A549 (cell line): ENCODE measurements at places on chromosomes 2 and 18. TPM values are rescaled to one million over a fixed set of nuclear protein-coding genes. Genes with fewer than 3 reads are reported as not detected.

ZNF516 gene
- 3.2 to 4.9 TPM (median 4.3 TPM) in 3 replicates for polyA plus RNA-seq

SF3B1 gene
- 165 to 167 TPM (median 166 TPM) in 3 replicates for polyA plus RNA-seq

SLC19A3 gene
- polyA plus RNA-seq, result 2.2 to 2.8 TPM (median 2.7 TPM) in 3 replicates

EMILIN2 gene
- 6.1 to 7.8 TPM (median 6.7 TPM) in 3 replicates for polyA plus RNA-seq

DLGAP1 gene
- polyA plus RNA-seq, result 0.04 to 0.09 TPM (median 0.07 TPM) in 3 replicates

C1D gene
- polyA plus RNA-seq, result 57.5 to 69.8 TPM (median 62.5 TPM) in 3 replicates

UBE2E3 gene
- polyA plus RNA-seq, result 54.0 to 59.7 TPM (median 55.4 TPM) in 3 replicates

GBX2 gene
- polyA plus RNA-seq, result 1.7 to 1.9 TPM (median 1.7 TPM) in 3 replicates

MATN3 gene
- 11.2 to 17.2 TPM (median 14.2 TPM) in 3 replicates for polyA plus RNA-seq

LRRTM1 gene
- polyA plus RNA-seq, result not detected in 3 replicates

ZFAND2B gene
- polyA plus RNA-seq, result 18.8 to 21.2 TPM (median 19.0 TPM) in 3 replicates

CNGA3 gene
- not detected in 3 replicates for polyA plus RNA-seq

- peak; percentile 32 for DNase-seq
Measured at GRCh38 chr18:6219116-6219717, 195.5 kb downstream of the L3MBTL4 start.

DNA sequence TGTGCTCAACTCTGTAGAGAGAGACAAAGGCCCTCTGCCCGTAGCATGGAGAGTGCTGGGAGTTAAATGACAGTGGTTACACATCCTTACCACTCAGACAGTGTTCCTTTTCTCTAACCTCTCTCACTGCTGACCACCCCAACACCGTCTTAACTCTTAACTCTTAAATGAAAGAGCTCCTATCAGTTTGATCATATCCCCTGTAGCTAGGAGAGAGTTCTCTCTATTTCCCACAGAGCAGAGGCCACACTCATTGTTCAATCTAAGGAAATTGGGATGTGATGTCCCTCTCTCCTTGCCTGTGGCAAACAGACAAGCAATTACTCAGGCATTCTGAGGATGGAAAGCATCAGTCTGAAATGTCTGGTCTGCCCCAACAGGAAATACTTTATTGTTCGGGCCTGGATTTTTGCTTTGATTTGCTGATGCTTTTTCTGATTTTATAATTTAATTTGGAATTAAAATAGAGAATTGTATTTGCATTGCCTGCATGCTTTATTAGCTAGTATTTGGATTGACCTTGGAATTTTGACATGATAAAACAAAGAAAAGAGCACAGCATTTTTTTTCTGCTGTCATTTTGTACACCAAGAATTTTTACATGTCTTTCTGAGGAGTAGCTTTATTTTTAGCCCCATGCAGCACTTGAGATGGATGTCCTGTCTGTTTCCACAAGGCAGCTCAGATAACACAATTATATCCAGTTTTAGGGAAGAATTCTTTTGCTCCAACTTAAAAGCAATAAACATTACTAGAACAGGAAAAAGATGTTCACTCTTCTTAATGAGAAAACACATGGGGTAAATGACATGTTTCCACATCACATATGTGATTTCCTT, 27.7 kb upstream of the IER3IP1 start:
- no peak for DNase-seq

GRCh38 chr2:217023611-217024010, 163.7 kb upstream of the TNP1 start:
- no peak for DNase-seq

GRCh38 chr18:45788861-45789260, 36.6 kb upstream of the SIGLEC15 start:
- no peak for DNase-seq

GRCh38 chr2:236988690-236989624, 96.7 kb upstream of the COPS8 start:
- DNase-seq, result no peak

- DNase-seq, result no peak
Measured at GRCh38 chr2:123913143-123913735, 111.8 kb upstream of the CNTNAP5 start.

DNA sequence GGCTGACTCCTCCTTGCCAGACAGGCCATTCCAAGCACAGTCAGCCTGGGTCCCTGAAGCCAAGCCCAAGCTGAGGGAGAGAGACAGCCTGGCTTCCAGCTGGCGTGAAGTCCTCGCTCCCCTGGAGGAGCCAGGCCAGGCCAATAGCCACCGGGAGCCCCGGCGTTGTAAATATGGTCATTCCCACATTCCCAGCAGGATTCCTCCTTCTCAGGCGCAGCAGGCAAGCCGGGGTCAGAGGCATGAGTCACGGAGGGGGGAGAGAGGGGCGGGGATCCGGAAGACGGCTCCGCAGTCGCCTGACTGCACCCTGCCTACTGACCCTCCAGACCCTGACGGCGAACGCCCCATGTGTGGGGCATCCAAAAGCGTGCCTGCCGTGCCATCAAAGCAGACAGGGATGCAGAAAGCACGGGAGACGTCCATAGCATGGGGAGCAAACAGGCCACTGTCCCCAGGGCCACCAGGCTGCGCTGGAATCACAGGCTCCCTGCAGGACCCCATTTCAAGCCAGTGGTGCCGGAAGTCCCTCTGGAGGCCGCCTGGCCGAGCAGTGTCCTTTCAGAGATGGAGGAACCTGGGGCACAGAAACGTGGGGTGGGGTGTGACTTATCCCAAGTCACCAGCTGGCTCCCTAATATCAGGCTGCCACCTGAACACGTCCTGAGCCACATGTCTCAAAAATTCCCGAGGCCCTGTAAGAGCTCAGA, 48.2 kb downstream of the TWIST2 start:
- DNase-seq, result no peak

- DNase-seq, result no peak
Measured at GRCh38 chr2:181466661-181467576, 9.7 kb downstream of the ITGA4 start.

DNA sequence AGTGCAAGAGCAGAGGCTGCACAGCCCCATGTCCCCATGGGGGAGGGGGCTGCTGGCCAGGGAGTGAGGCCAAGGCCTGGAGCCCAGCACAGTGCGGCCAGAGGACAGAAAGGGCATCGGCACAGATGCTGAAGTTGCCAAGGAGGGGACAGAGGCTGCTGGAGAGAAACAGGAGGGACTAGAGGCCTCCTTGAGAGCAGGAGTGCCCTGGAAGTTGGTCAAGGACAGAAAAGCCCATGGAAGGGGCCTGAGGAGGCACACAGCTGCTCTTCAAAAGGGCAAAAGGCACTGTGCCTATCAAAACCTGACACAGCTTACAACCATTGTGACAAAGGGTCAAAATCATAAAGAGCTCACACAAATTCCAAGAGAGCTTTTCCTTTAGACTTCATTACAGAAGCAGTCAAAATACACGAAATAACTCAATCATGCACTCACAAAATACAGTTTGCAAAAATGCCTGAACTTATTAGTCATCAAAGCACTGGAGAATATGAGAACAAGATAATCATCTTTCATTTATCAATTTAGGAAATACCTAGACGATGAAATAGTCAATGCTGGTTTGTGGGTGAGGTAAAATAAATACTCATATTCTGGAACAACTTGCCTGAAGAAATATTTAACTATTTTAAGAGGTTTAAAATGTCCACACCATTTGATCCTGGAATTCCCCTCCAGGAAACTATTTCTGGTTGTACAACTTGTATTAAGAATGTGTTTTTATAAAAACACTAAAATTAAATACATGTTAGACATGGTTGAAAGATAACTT, 79.6 kb downstream of the USP40 start:
- DNase-seq, result peak; percentile 70

- DNase-seq, result peak; percentile 74
Measured at GRCh38 chr2:120348134-120348736, 2.3 kb downstream of the INHBB start.

DNA sequence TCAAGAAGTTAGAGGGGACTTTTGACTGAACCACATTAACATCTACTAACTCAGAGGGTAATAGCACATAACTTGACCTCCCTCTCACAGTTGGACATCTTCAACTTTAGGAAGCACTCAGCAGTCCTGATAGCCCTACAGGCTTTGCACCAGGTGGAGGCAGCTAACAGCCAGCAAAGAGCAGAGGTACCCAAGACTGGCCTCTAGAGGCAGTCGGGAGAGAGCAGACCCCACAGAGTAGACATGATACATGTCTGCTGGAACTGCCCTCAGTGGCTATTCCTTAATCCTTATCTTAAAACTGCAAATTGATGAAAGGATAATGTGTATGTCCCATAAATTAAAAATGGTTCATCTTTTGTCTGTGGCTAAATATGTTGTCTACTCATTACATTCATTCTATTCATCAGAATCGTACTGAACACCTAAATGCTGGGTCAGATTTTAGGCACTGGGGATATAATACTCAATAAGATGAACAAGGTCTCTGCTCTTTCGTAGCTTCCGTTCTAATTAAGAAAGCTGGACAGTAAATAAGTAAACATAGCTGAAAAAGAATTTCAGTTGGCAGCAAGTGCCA, 49.8 kb downstream of the CAB39 start:
- peak; percentile 46 for DNase-seq

- no peak for DNase-seq
Measured at GRCh38 chr18:46793565-46793964, 36.7 kb upstream of the ST8SIA5 start.

DNA sequence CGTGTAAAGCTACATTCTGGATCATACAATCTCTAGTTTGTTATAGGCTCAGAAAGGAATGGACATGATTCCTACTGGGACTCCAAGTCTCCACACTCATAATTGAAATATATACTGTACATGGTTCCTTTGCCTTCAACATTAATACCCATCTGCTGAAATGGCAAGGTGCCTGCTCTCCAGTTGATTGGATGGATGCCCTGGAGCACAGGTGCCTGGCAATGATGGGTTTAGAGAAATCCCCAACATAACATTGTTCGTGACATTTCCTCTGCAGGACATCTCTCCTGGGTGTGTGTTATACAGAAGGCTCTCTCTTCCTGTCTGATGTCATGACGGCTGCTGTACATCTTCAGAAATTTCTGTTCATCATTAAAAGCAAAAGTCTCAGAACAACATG, 449.7 kb upstream of the CWC22 start:
- DNase-seq, result no peak

- DNase-seq, result no peak
Measured at GRCh38 chr2:109151519-109151918, 22.5 kb downstream of the SH3RF3 start.

GRCh38 chr2:221189431-221190067, 382.6 kb downstream of the EPHA4 start:
- no peak for DNase-seq

GRCh38 chr18:5879479-5879882, 15.8 kb downstream of the TMEM200C start:
- DNase-seq, result peak; percentile 19

GRCh38 chr2:168033966-168034365, 213.4 kb downstream of the STK39 start:
- no peak for DNase-seq

- DNase-seq, result no peak
Measured at GRCh38 chr2:33074197-33074596, 127.4 kb downstream of the LTBP1 start.

- no peak for DNase-seq
Measured at GRCh38 chr2:187054501-187055319, 205.7 kb upstream of the ZSWIM2 start.

DNA sequence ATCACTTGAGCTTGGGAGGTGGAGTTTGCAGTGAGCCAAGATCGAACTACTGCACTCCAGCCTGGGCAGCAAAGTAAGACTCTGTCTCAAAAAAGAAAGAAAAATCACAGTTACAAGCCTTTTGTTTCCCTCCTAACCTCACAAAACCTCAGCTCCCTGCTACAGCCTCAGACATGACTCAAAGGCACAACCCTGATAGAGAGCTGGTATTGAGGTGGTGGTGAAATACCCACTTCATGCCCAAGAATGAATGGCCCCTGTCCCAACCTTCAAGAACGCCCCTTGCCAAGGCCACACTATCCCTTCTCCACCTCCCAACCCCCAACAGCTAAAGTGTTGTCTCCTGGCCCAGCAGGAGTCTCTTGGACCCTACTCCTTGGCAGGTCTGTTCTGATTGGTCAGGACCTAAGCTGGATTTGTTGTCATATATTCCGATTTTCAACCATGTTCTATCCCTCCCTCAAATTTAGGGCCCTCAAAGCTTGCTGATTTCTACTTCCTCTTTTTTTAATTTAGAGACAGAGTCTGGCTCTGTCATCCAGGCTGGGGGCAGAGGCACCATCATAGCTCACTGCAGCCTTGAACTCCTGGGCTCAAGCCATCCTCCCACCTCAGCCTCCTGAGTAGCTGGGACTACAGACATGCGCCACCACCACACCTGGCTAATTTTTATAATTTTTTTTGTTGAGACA, 61.9 kb upstream of the BZW1 start:
- no peak for DNase-seq

GRCh38 chr2:223314811-223315210, 262.8 kb downstream of the KCNE4 start:
- DNase-seq, result no peak

DNA sequence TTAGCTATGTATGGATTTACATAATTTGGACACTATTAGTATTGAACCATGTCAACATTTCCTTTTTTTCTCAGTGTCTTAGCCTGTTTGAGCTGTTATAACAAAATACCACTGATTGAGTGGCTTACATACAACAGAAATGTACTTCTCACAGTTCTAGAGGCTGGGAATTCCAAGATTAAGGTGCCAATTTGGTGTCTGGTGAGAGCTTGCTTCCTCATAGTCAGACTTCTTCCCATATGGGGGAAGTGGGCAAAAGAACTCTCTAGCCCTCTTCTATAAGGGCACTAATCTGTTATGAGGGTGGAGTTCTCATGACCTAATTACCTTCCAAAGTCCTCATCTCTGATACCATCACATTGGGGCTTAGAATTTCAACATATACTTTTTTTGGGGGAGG, 12.6 kb downstream of the ZNF804A start:
- DNase-seq, result no peak
